ENCODE measurements at places on chromosomes 5 and 9.
A peak's percentile ranks its signal among the peaks of the same experiment; 100 is the strongest.

DNA sequence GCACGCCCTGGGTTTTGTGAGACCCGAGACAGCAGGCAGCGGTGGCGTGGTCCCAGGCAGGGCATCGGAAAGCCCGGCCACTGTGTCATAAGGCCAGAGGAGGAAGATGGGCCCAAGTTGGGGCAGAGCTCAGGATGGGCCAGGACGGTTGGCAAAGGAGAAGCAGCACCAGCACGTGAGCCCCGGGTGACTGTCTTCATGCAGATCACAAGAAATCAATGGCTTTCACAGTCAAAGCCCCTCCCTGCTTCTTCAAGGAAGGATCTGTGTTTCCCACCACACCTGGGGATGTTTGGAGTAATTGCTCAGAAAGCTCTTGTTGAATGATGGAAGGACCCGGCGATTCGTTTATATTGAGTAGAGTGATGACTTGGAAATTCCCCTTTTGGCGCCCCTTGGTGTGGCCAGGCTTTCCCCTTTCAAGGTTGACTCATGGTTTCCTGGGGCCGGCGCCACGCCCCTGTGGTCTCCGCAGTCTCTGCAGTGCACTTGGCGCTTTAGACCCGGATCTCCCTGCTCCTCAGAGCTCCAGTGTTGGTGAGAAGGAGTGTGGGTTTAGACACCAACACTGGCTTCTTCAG, 52.1 kb downstream of the IL31RA start:
- peak; percentile 65 for DNase-seq

DNA sequence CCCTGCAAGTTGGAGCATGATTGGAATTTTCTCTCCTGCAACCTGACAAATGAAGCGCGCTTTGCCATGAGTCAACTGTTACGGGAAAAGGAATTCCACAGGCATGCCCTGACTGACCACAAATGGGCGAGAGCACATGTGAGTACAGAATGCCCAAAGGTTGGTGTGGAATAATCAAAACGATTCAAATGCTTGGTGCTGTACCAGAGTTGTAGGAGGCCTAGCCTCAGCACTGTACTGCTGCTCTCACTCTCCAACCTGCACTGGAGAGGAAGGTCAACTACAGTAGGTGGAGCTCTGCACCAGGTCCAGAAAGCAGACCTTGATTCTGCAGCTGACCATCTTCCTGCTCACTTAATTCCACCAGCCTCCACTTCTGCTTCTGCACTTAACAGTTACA, 406.9 kb upstream of the ACTBL2 start:
- DNase-seq, result peak; percentile 90

GRCh38 chr5:95620870-95621838, 1.3 kb downstream of the GPR150 start:
- DNase-seq, result peak; percentile 33

DNA sequence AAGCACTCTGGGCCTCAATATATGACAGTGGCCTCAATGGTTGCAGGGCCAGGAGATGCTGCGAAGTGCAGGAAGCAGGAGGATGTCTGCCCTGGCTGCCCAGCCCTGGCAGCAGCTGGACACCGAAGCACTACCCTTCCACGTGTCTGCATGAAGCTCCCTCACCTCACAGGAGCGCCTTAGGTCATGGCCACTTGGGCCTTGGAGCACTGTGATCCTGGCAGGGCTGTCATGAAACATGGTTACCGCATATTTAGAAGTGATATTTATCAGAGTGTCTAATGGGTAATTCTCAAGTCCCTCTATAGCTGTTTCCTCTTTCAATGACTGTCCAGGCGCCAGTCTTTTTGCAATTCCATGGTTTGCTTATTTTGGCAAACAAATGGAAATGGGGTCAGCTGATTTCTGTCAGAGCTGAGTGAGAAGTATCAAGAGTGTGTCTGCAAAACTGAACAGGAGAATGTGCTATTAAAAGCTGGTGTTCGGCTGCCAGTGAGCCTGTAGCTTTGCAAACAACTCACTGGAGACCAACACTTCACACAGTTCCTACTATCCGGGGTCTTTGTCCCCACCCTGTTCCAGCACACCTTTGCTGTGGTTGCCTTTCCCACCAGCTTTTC, 285.9 kb downstream of the KIF4B start:
- no peak for DNase-seq

DNA sequence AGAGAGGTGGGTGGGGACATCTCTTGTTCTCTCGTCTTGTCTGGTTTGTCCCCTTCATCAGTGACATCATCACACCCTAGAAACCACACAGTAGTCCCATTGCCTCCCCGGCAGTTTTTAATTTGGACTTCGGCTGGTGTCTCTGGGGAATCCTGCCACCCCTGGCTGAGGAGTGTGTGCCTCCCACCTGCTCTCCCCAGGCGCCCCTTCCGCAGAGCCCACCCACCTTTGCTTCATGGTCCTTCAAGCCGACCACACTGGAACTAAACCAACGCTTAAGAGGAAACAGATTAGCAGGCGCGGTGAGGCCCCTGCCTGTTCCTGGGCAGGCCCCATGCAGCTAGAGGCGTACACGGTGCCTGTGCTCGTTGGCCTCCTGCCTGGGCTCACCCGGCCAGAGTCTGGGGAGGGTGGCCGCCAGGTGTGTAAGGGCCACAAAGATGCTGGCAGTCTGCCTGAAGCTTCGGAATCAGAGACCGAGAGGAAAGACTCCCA, 107.6 kb upstream of the SPRY4 start:
- no peak for DNase-seq

GRCh38 chr5:61100437-61100836, 61.8 kb downstream of the SMIM15 start:
- DNase-seq, result no peak

DNA sequence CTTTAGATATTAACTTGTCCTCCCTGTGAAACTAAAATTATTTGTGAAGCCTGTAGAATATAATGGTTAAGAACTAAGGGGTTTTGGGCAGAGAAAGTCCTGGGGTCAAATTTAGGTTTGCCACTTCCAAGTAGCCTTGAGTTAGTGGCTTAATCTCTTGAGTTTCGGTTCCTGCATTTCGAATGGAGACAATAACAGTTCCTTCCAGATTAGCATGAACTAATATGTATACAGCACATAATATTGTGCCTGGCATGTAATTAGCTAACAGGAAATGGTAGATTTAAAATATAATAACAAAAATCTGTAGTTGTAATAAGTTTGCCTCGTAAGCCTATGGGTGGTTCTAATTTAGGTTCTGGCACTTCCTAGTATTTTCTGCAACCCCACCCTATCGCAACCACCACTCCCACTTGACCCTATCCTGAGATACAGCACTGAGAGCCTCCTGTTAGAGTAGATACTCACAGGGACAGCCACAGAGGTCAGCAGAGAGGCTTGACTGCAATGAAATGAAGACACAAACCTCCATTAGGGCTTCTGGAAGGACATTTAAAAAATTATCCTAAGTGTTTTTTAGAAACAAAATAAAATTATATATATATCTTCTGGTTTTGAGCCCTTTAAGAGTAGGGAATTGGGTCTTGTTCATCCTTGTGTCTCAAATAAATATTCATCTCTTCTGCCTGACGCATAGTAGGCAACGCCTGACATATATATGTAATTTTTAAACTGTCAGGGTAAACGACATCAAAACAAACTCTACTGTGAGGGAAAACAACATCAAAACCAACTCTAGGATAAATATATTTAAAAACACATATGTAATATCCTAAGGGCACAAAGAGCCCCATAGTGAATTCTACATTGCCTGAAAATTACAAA, 8.5 kb downstream of the SPINK9 start:
- no peak for DNase-seq

DNA sequence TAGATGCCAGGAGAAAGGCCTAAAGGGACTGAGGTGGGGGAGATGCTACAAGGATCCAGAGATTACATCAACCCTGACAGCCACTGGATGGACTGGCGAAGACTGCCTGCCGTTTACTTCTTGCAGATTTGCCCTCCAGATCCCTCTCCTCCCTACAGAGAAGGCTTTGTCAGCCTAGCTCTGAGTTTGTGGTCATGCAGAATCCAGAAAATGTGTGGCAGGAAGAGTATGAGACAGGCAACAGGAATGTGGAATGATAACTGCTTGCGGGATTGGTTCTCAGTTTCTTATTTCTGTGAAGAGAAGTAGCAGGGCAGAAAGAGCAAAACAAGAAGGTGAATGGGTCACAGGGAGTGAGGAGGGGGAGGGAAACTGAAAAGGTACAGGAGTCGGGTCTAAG, 129.6 kb downstream of the TLE1 start:
- peak; percentile 95 for DNase-seq

GRCh38 chr9:93648181-93648580, 71.8 kb downstream of the PHF2 start:
- no peak for DNase-seq

DNA sequence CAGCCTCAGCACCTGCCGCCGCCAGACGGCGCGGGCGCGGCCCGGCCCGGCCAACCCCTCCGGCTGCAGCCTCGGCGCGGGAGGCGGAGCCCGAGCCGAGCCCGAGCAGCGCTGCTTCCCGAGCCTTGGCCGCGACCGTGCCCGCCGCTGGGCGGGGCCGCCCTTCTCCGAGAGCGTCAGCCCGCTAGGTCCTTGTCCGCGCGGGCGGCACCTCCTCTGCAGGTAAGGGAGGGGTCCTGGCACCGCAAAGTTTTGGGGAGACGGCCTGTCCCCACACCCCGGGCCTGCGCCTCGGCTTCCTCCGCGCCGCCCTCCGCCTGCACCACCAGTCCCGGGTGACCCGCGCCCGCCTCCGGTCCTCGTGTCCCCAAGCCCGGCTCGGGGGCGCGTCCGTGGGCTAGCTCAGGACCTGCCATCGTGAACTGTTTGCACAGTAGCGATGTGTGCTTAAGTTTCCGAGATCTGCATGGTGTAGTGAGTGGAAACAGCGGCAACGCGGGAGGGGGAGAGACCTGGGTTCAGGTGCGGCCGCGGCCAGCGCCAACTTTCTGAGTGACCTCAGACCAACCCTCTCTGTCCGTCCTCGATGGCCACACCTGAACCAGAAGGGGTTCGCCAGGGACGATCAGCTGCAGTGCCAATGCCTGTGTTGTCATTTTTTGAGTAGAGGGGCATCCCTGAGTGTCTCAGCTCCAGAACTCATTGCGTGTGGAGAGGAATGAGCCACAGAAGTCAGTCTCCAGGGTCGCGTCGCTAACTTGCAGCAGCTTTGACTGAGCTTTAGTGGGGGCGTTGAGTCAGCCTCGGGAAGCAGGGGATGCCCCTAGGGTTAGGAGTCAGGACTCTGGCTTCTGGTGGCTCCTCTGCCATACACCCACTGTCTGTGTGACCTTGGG, at the start of gene FRMPD1:
Gene FRMPD1 (plus strand): TSS at position 82 of the 896 bp plus-strand sequence. CDS start 41,688 bp downstream, outside the sequence.
- peak; percentile 56 for DNase-seq

DNA sequence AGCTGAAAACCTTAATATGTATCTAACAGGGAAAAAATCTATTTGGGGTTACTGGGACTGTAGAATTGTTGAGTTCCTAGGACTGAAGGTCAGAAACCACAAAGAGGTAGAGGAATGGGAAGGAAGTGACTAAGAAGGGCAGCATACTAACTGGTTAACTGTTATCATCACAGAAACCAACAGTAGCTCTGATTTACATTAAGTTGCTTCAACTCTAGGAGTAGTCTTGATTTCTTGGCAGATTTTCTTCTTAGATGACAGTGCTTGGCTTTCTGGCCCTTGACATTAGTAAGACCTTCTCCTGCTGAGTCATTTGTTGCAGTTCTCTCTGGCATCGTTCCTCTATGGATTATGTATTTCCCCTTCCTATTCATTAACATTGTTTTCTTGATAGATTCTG, 116.1 kb upstream of the RASA1 start:
- DNase-seq, result peak; percentile 99

GRCh38 chr5:160903551-160903950, 51.5 kb upstream of the ATP10B start:
- no peak for DNase-seq

GRCh38 chr5:149240354-149240998, 31.2 kb upstream of the AFAP1L1 start:
- no peak for DNase-seq

DNA sequence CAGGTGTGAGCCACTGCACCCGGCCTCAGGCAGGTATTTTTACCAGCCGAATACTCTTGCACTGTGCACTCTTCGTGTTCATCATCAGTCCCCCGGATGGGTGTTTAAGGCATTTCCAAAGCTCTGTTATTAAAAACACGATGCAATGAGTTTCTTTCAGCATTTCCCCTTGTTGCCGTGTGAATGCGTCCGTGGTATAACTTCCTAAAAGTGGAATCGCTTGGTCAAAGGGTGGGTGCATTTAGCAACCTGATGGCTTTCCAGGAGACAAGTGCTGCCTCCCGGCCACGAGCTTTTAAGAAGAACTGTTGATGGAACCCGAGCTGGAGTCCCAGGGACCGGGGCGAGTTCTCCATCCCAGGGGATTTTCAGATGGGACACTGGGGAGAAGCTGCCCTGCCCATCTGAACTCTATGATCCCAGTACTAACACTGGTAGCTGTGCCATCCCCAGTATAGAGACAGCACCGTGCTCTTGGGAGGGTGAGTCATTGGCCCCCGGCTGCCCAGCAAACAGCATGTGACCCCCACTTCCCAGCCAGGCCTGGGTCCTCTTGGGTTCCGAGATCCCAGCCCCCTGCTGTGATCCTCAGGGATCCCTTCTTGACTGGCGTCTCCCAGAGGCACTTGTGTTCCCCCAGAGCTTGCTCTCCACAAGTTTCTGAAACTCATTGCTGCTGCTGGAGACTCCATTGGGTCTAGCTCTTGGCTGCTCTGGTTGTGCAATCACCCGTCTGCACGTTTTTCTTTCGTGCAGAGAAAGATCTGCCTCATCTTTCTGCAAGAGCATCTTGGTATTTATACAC, 169.5 kb upstream of the IER5L start:
- no peak for DNase-seq

GRCh38 chr9:35603506-35603985, 1.5 kb upstream of the TESK1 start:
- DNase-seq, result peak; percentile 56

- no peak for DNase-seq
Measured at GRCh38 chr5:149195337-149195887, 54.1 kb downstream of the ABLIM3 start.

DNA sequence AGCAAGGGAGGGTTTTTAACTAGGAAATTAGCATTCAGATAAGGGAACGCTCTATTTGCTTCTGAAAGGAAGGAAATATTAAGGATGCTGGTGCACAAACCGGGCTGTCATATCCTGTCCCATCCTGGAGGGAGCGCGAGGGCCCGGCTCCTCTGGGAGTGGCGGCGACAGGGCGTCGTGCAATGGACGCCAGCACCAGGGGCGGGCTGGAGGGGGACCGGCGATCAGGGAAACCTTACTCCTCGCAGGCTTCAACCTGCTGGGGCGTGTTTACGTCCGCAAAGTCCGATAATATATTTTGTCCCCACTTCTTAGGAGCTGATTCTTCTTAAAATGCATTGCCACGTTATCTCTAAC, 197.1 kb upstream of the TBCA start:
- no peak for DNase-seq

DNA sequence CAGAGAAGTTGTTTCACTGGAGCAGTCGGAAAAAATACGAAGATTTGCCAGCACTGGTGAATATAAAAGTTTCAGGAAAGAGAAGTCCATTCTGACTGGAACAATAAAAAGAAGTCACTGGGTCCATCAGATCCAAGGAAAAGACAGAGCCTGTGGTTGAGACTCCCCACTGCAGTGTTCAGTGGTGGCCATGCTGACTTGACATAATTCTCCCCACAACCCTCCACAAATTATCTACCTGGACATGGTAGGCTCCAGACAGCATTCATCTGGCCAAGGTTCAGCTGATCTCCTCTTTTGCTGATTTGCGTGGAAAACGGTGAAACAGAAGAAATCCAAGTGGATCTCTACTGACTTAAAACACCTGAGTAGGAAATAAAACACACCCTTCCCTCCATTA, 8.0 kb downstream of the THBS4 start:
- no peak for DNase-seq
